ENCODE measurements at places on chromosomes 16 and 17.
A peak's percentile ranks its signal among the peaks of the same experiment; 100 is the strongest.

DNA sequence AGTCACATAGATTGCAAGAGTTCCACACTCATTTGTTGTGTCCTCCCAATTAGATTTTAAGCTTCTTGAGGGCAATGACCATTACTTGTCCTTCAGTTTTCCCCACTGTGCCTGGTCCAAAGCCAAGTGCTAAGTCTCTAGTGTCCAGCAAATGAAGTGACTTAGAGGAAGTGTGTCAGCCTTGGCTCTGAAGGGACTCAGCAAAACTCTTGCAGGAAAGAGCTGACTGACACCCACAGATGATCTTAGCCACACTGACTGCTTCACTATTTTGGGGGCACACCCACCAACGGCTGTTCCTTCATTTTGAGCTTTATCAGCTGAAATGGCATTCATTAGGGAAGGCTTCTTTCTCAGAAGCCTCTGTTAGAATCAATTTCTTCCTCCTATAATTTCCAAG is 358.1 kb downstream of the UTP18 start:
- DNase-seq: no peak

DNA sequence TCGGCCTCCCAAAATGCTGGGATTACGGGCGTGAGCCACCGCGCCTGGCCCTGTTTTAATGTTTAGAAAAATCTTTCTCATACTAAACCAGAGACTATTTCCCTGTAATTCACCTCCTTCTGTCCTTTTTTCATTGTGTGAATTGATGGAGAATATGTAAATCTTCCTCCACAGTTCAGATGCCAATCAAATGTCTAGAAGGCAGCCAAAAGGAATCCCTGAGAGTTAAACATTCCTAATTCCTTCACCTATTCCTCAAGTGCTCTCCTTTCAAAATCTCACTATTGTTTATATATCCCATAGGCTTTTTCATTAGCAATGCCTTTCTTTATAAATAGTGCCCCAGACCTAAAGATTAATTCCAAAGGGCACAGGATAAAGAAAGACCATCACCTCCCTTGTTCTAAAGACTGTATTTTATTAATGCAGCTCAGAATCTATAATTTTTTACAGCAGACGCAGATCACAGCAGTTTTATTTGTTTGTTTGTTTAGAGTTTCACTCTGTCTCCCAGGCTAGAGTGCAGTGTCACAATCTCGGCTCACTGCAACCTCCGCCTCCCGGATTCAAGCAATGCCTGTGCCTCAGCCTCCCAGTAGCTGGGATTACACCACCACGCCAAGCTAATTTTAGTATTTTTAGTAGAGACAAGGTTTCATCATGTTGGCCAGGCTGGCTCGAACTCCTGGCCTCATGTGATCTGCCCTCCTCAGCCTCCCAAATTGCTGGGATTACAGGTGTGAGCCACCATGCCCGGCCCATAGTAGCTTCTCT is 30.5 kb downstream of the COPZ2 start:
- DNase-seq: no peak

GRCh38 chr17:35214631-35215273 is 20.6 kb upstream of the SLC35G3 start:
- no peak for DNase-seq

GRCh38 chr17:7674934-7675333 is 12.4 kb downstream of the TP53 start:
- no peak for DNase-seq

- no peak for DNase-seq
Observed at GRCh38 chr17:74115586-74115985, 87.9 kb upstream of the RPL38 start.

DNA sequence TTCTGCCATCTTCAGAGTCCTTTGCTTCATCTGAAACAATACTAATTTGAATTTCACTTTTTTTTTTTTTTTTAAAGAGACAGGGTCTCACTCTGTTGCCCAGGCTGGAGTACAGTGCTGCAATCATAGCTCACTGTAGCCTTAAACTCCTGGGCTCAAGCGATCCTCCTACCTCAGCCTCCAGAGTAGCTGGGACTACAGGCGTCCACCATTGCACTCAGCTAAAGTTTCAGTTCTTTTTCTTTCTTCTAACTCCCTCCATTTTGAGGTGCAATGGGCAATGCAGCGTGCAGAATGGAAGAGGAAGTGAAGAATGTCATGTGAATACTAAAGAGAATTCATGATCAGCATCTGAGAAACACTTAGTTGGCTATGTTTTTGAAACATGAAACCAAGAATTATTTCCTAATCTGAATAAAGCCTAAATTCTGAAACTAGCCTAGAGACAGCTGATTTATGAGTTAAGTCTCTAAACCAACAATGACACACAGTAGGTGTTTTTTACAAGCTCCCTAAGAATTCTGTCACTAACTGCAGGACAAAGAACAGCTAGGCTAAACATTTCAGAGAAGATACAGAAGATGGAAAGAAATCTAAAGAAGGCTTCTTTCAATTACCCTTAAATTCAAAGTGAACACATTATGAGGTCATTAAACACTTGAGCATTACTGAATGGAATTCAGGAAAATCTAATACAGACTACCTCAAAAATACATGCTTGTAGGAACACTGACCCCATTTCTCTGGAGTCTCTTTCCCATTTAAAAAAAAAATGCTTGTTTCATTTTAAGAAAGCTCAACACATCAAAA is 21.0 kb downstream of the SNN start:
- no peak for DNase-seq

- no peak for DNase-seq
Observed at GRCh38 chr17:81189670-81190530, 23.9 kb upstream of the AATK start.

DNA sequence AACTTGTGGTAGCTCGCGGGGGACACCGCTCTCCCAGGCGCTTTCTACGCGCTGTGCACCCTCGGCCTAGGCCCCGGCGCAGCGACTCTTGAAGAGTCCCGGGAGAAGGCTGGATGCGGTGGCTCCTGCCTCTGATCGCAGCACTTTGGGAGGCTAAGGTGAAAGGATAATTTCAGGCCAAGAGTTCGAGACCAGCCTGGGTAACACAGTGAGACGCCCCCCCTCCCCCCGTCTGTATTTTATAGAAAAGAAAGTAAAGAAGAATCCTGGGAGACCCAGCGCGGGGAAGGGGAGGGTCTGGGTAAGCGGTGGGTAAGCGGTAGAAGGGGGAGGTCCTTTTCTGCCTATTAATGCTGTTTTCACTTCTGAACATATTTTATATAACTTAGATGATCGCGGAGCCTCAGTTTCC is 486 bp upstream of the PLLP start:
- no peak for DNase-seq

DNA sequence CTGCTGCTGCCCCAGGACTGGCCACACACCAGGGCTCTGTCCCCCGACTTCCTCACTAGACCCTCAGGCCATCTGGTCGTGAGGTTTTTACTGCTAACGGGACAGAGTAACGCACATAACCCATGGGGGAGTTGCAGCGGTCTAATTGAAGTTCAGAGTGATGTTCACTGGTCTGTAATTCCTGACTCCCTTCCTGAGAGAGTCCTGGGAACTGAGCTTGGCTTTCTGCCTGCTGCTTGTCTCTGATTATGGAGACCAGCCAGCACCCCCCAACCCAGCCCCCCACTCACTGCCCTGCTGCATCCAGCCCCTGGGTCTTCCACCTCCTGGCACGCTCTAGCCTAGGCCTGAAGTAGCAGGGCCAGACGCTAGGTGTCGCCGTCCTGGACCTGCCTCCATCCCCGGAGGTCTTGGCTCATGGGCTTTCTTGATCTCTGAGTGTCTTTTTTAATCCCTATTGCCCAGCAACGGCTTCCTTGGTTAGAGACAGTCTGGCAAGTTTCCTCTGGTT is 192.9 kb downstream of the CCDC182 start:
- DNase-seq: peak; percentile 82

DNA sequence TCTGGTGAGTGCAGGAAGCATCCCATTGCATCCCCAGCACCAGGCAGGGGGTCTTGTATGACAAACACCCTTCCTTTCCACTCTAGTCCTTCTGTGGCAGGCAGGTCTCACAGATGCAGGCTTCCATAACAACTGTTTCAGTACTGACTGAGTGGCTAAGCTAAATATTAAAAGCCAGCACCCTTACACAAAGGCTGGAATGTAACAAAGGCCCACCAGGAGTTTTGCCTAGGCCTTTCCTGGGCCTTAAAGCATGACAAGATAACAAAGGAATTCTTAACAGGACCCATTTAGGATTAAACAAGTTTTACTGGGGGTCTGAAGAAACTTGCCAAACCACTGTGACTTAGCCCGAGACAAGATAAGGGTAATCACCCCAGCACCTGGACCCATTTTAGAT is 228.9 kb upstream of the RPL38 start:
- no peak for DNase-seq

DNA sequence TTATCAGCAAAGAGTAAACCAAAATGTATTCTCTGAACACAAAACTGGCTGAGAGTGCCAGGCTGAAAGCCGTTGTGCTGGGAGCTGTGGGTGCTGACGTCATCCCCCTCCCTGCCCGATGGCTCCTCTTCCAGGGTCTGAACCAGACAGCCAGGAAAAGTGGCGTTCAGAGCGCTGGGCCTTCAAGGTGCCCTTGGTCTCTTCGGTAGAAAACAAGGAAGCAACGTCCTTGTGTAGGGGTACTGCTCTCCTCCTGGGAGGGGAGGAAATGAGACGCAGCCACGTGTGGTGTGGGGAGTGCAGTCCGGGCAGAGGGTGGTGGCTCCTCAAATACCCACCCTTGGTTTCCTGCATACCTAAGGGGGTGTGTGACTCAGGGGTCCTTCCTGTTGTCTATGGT is 394.7 kb downstream of the SEC14L1 start:
- no peak for DNase-seq

DNA sequence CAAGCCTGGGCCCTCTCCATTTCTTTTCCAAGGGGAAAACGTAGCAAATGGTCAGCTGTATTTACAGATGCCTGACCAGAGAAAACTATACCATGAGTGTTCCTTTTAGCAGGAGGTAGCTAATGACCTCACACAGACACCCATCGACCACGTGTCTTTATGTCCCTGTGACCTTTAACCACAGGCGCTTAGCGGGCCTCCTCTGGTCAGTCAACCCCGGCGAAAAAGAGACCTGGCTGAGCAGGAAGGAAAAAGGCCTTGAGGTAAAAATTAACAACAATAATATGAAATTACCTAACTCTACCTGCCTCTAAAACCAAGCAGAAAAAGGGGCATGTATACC is 9.1 kb downstream of the NUDT16L1 start:
- no peak for DNase-seq

GRCh38 chr16:63530974-63531373 is 1494.7 kb upstream of the CDH8 start:
- DNase-seq: no peak

DNA sequence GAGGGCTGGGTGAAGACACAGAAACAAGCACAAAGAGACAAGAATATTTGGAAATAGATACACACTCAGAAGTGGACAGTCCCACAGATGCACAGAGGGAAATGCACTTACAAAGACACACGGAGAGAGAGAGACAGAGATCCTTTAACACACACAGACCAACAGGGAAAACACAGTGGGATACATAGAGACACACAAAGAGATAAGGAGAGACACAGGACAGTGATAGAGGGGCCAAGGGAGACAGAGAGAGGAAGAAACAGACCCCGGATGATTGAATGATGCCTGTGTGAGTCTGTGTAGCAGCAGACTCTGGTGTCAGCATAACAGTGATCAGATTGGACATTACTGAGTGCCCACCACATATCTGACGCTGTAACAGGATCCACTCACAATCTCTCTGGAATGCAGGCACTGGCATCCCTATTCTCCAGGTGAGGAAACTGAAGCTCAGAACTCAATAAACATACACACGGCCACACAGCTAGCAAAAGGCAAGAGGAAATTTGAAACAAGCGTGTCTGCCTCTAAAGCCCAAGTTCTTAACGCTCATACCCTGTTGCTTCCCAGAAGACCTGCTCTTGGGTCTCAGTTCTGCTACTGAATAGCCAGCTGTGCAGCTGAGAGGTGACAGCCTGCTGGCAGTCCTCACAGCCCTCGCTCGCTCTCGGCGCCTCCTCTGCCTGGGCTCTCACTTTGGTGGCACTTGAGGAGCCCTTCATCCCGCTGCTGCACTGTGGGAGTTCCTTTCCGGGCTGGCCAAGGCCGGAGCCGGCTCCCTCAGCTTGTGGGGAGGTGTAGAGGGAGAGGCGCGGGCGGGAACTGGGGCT is 186.3 kb upstream of the NLRP1 start:
- no peak for DNase-seq

- DNase-seq: no peak
Observed at GRCh38 chr16:84184775-84185174, 2.1 kb downstream of the TAF1C start.

- no peak for DNase-seq
Observed at GRCh38 chr16:3144321-3144983, 9.6 kb downstream of the ZNF213 start.

DNA sequence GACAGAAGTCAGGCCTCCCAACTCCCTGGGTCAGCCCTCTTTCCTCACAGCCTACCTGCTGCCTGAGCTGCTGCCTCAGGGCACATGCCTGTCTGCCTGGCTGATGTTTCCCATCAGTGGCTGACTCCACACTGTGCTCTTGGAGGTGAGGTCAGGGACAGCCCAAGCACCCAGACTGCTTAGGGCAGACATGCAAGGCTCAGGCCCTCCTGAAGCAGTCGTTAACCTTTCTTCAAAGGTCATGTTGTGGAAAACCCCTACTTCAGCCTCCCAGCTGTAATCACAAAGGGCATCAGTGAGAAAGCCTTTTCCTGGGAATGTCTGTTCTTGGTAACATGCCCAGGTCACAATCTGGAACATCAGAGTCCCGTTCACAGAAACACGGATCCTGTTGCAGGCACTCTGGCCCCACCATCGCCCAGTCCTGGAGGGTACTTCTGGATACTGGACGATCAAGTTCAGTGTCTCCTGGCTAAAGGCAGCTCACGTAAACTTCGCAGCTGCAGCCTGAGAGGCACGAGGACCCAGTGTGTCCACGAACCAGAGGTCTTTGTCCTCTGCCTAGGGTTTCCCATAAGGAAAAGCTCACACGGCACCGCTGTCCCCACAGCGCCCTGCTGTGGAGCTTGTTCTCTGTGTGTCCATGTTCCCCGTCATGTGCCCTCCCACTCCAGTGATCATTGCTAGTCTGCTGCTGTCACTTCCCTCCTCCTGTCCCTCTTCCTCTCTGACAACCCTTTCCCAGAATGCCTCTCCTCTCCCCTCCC is 54.9 kb downstream of the GNAO1 start:
- no peak for DNase-seq

- DNase-seq: no peak
Observed at GRCh38 chr16:3716831-3717234, 491 bp downstream of the TRAP1 start.

DNA sequence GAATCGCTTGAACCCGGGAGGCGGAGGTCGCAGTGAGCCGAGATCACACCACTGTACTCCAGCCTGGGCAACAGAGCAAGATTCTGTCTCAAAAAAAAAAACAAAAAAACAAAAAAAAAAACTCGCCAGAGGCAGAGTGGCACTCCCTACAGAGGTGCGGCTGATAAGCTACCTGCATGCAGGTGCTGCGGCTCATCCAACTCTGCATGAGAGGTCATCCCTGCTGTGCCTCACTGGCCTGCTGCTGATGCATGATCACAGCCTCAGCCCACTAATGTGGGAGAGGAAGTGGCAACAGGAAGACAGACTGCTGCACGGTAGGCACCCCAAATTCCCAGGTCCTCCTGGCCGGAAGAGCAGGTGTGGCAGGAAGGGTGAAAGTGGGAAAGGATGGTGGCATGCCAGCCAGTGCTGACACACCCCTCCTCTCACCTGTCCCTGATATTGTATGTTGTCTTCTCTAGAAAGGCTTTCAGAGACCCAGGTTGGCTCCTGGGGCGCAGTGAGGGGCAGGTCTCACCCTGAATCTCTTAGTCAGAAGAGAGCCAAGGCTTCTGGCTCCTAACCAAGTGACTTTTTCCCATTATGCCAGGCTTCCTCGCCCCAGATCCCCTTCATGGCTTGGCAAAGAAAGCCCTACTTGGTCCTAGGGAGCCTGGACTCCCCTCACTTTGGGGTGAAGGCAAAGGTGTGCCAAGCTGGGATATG is 11.8 kb downstream of the NXPH3 start:
- no peak for DNase-seq

- no peak for DNase-seq
Observed at GRCh38 chr17:77286641-77287431, 146.1 kb downstream of the SEC14L1 start.

All from H1 (cell line).